ENCODE measurements at places on chromosomes 7 and 10. TPM values are rescaled to one million over a fixed set of nuclear protein-coding genes. Genes with fewer than 3 reads are reported as not detected.

IKZF1 gene
- total RNA-seq, result 2.8 TPM

ARHGAP12 gene
- 11.3 TPM for total RNA-seq

UFSP1 gene
- 1.8 TPM for total RNA-seq

STEAP2 gene
- 0.81 TPM for total RNA-seq

DKK1 gene
- total RNA-seq, result 0.38 TPM

HOXA3 gene
- total RNA-seq, result 0.30 TPM

FEZF1 gene
- not detected for total RNA-seq

ADAMTS14 gene
- 0.15 TPM for total RNA-seq

ZNF107 gene
- total RNA-seq, result 0.70 TPM

ENTPD1 gene
- 1.9 TPM for total RNA-seq

SLC18A3 gene
- not detected for total RNA-seq

GNAI1 gene
- 15.6 TPM for total RNA-seq

UNCX gene
- not detected for total RNA-seq

DNAH11 gene
- 1.7 TPM for total RNA-seq

PTTG1IP2 gene
- total RNA-seq, result not detected

TRPV6 gene
- 0.53 TPM for total RNA-seq

KCNMA1 gene
- 44.0 TPM for total RNA-seq

DPP6 gene
- not detected for total RNA-seq

RASA4B gene
- total RNA-seq, result 2.9 TPM

ALDH18A1 gene
- 38.7 TPM for total RNA-seq

CTAGE15 gene
- total RNA-seq, result 0.28 TPM

ANKRD30A gene
- not detected for total RNA-seq

NHLRC2 gene
- 22.4 TPM for total RNA-seq

SPDYE1 gene
- not detected for total RNA-seq

NME8 gene
- total RNA-seq, result not detected

UBE2D1 gene
- 2.2 TPM for total RNA-seq

DPYSL4 gene
- total RNA-seq, result 0.08 TPM

ABCB8 gene
- total RNA-seq, result 29.1 TPM

ADRB1 gene
- total RNA-seq, result 0.10 TPM

CCDC71L gene
- total RNA-seq, result 15.2 TPM

GNAT3 gene
- not detected for total RNA-seq

Data from left lobe of liver (tissue), 2 donors.